ENCODE measurements at places on chromosomes 5 and 9.

DNA sequence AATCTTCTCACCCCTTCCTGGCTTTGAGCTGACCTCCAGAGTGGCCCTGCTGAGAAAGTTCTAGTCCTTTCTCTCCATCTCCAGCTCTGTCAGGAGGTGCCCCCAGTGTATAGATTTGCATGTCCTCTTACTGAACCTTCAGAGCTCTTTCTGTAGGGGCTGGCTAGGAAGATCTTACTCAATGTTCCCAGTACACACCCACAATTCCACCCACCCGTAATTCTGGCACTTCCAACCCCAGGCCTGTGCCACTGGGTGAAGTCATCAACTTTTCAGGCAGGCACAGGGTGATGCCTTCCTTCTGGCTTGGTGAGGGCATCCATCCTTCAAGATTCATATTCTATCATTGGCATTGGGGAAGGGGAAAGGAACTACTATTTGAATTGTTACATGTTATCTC, 75.9 kb downstream of the ACER2 start:
- no peak for DNase-seq

DNA sequence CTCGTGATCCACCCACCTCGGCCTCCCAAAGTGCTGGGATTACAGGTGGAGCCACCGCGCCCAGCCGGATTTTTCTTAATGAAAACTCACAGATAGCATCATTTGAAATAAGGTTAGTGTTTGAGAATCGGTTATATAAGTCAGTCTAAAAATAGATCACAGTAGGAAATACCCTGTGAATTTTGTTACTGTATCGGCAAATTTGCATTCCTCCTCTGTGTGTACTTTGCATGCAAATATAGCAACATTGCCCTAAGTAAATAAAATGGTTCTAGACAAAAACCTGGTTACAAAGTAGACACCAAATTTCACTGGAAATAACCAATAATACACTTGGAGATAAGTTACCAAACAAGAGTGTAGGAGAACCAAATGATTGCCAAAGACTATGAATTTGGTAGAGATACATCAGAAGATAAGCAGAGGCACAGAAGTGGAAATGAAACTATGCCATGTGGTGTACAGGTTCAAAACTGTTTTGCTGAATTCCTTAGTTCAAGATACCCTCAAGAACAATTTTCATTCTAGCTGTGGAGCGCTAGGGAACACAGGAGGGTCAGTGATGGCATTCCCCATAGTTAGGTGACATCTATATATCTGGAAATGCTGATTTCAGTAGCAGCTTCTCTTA, 58.1 kb downstream of the ICE1 start:
- no peak for DNase-seq

- DNase-seq: no peak
Observed at GRCh38 chr5:151779531-151780125, 7.9 kb downstream of the G3BP1 start.

DNA sequence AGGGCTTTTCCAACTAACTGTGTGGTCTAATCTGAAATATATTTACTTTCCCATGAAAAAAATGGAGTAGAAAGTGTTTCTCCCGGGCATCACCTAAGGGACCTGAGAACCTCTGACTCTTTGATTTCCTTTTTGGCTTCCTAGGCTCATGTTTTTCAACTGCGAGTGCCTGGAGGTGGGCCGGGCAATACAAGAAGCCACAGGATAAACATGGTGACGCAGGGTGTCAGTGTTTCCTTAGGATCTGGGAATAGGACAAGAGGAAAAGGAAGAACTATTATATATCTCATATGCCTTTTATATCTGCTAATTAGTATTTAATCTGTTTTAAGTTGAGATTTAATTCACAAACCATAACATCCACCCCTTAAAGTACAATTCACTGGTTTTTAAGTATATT, 11.4 kb upstream of the LECT2 start:
- no peak for DNase-seq

GRCh38 chr9:32524892-32525708, 896 bp downstream of the RIGI start:
- DNase-seq: no peak

DNA sequence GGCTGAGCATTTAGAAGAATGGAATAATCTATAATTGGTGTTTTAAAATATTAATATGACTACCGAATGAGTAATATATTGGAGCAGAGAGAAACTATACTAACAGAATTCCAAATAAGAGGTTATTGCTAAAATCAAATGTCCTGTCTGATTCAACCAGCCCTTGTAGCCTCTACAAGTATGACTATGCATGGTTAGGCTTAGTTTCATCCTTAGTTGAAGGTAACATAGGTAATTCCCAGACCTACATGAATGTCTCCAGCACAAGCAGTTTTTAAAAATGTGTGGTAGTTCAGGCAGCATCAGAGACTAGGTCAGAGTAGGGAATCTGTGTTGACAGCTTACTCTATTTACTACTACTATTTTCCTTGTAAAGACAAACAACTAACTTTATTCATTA, 51.7 kb upstream of the SLC27A6 start:
- no peak for DNase-seq

GRCh38 chr5:61319388-61320146, 12.5 kb upstream of the ZSWIM6 start:
- DNase-seq: no peak

DNA sequence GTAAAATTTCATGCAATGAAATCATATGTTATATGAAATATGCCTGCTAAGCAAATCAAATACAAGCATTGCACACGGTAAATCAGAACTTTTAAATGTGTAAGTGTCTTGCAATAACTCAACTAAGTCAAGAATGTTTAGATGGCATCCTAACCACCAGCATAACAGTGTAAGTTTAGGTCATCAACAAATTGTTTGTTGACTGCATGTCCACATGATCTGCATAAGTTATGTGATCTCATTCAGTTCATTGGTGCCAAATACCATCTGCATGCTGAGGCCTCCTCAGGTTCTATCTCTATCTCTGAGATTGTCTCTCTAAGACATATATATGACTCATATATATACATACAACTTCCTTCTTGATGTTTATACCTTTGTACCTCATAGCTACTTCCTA, 159.6 kb upstream of the STK32A start:
- no peak for DNase-seq

- DNase-seq: no peak
Observed at GRCh38 chr9:24464319-24464951, 81.3 kb downstream of the IZUMO3 start.

DNA sequence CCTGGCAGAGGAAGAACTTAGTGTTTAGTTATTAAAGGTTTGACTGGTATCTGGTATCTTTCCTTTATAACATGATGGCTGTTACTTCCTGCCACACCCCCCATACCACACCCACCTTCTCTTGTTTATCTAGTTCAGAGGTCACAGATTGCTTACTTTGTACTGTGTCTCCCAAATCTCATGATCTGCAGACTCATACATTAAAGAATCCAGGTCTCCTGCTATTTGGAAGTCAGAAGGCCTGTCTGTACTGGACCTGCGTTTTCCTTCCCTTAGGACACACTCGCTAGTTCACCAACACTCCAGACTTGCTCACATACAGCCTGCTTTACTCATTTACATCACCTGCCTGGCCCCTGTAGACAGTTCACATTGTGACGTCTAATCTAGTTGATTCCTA, 39.3 kb downstream of the NUDT12 start:
- no peak for DNase-seq

DNA sequence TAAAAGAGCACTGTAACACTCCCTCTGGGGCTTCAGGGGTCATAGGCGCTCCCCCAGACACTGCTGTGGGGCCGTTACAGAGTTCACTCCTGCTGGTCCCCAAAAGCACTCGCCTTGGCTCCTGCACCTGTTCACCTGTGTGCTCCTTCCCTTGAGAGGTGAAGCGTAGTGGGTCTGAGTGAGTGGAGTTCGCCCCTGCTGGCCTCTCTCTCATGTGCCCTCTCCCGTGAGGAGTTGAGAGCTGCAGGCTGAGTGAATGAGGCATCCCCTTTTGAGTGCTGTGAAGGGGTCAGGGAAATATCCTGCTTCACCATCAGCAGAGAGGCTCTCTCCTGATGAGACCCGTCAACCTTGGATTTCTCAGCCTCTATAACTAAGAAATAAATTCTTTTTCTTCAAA, 134.6 kb upstream of the TUT7 start:
- no peak for DNase-seq

- no peak for DNase-seq
Observed at GRCh38 chr9:122135529-122135859, 24.1 kb downstream of the NDUFA8 start.

- no peak for DNase-seq
Observed at GRCh38 chr9:79236466-79236865, 335.3 kb upstream of the TLE4 start.

DNA sequence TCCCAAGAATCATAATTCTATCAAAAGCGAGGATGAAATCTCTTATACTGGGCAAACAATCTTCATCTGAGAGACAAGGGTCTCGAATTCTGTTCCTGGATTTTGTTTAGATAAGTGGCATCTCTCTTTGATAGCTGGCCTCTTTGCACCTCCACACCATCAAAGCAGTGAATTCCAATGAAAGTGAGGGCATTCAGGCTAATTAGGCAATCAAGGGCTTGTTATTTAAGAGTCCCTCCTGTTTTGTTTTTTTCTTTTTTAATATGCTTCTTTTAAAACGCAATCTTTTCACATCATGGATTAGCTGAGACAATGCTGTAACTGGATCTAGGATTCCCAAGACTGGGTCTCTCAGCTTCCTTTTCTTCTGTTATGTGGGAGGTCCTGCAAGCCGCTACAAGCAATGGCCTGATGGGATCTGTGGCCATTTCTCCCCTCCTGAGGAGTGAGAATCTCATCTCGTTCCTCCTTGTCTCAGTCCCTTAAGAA, 67.9 kb downstream of the TNC start:
- DNase-seq: no peak

DNA sequence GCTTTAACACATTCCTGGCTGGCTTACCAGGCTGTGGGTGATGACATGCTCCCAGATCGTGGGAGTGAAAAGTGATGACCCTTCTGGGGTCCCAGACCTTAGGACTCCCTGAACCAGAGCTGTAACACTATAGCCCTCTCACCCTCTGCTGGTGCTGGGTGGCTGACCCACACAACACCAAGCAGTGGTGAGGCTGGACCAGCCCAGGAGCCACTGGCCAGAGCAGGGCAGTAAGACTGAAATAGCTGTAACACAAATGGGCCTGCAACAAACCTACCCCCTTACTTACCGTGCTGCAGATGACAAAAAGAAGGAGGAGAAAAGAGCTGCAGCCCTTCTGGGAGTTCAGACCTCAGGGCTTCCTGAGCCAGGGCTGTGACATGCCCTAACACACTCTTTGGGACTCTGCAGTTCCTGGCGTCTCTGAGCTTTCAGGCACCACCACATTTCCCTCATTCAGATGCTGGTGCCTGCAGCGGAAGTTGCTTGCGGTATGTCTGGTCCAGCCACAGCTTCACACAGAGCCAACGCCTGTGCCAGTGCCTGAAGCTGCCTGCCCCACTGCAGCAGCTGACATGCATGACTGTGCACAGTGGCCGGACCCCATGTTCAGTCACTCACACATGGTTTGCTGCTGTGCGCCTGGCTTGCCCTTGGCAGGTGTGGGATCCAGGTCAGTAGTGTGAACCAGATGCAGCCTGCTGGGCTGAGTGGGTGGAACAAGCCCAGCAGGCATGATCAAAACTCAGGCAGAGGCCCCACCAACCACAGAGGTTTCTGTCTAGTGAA, 1247.4 kb downstream of the EFNA5 start:
- no peak for DNase-seq

DNA sequence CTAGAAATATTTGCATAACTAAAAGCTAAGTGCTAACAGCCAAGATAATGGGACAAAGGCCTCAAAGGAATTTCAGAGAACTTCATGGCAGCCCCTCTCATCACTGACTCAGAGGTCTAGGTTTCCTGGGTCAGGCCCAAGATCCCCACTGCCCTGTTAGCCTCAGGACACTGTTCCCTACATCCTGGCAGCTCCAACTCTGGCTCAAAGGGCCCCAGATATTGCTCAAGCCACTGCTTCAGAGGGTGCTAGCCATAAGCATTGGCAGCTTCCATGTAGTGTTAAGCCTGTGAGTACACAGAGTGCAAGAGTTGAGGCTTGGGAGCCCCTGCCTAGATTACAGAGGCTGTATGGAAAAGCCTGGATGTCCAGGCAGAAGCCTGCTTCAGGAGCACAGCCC, 998.1 kb downstream of the TLE1 start:
- DNase-seq: no peak

DNA sequence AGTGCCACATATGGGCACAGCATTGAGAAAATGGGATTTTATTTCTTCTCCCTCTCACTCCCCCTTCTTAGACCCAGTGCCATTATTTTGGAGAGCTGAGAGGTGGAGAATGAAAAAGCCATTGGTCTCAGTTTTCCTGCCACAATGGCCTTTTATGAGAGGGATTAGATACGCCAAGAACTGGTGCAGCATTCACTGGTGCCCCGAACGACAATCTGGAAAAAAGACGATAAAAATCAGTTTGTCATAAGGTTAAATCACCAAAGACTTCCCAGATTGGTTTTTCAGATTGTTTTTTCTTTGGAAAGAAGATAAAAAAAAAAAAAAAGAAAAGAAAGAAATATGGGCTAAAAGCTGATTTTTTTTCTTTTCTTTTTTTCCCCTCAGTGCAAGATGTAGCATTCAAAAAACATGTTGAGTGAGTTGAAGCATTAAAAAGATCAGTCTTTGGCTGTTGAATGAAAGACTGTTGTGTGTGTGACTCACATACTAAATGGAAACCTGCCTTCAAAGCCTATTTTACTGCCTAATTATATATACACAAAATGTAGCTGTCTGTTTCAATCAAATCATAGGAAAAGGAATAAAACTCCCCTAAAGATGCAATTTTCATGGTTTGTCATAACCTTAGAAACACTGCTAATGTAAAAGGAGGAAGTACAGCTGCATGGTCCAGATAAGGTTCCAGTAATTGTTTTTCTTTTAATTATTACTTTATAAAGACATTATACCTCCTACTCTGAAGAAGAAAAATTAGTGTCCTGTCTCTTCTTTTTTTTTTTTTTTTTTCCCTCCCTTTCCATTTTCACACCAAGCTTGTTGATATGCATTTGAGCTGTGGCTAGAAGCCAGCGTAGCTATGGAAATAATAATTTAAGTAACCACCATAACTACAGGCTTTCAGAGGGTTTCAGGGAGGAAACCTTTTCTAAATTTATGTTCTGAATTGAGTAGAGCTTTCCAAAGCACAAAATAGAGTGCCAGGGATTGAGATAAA, 27.2 kb upstream of the ZNF608 start:
- no peak for DNase-seq

DNA sequence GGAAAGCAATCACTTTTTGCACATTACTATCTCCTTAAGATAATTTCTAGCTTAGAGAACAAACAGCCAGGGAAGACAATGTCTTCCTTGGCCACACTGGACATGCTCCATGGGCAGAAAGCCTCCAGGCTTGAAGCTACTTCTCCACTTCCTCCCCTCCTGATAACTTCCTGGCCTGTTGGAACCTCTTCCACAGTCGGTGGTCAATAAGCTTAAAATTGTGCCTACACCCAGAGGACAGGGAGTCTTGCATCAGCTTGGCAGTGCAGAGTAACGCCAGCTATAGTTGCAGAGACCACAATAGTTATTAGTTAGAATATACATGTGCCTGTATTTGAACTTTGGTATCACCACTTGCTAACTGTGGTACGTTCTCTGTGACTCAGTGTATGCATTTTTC, 58.1 kb upstream of the ABCA1 start:
- DNase-seq: no peak

Measured in activated T-helper 2 cell treated with anti-CD3 and anti-CD28 coated beads, Interferon-gamma antibody, Interleukin-2, Interleukin-4, amounts not matched to agents 10 μg/mL and 5 μg/mL and 100 μg/mL, durations not matched to agents 14 hours and 24 hours and 36 hours (primary cell).